ENCODE measurements at places on chromosomes 6 and 20.

DNA sequence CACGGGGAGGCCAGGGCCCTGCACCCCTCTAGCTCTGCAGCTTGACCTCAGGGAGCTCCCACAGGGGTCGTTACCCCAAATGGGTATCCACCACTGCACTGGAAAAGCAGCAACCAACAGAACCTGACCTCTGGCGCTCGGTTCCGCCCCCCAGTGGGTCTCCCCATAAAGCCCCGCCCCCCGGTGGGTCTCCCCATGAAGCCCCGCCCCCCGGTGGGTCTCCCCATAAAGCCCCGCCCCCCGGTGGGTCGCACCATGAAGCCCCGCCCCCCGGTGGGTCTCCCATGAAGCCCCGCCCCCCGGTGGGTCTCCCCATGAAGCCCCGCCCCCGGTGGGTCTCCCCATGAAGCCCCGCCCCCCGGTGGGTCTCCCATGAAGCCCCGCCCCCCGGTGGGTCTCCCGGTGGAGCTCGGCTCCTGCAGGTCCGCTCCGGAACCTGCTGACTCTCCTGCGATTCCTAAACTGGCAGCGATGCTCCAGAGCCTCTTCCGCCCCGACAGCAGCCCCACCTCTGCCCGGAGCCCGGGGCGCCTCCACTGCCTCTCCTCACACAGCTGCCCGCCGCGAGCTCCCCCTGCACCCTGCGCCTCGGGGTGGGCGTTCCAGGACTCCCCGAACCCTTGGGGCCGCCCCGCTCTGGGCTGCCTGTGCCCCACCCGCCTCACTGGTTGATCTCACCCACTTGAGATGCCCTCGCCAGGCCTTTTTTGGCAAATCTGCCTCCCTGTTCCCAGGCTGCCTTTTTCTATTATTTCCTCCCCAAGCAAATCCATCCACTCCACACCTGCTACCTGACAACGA lies 12.1 kb downstream of the SLC2A4RG start:
- DNase-seq, result no peak

DNA sequence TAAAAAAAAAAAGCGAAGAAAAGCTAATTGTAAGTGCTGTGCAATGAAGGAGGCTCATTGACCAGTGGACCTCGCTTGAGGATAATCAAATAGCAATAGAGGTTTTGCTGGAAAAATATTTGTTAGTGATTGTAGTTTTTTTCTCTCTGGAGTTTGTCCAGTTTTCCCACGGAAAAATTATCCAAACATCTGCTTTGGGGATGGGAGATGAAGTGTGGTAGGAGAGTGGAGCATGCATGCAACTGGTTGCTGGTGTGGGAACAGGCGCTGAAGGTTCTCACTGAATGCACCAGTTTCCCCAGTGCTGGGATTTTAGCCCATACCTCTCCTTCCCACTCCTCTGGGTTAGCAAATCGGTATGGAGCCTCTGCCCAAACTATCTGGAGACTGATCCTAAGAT lies 281.7 kb upstream of the TAB2 start:
- DNase-seq, result no peak

DNA sequence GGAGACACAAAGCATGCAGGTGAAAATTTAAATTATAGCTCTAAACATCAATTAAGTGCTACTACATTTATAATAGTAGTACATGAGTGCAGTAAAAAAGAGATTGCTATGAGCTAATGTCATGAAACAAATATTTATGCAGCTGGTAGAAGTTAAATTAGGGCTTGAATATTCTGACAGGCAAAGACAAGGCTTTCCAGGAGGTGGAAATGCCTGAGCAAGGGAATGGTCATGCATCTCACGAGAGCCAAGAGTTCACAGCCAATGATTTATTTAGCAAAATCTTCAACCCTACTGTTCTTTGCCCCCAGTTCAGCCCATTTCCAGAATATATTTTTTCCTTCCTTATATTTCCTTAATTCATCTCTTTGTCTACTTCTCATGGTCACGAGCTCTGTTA lies 128.9 kb downstream of the HIVEP2 start:
- DNase-seq, result no peak

- no peak for DNase-seq
Observed at GRCh38 chr6:150126641-150127291, 16.1 kb upstream of the PPP1R14C start.

DNA sequence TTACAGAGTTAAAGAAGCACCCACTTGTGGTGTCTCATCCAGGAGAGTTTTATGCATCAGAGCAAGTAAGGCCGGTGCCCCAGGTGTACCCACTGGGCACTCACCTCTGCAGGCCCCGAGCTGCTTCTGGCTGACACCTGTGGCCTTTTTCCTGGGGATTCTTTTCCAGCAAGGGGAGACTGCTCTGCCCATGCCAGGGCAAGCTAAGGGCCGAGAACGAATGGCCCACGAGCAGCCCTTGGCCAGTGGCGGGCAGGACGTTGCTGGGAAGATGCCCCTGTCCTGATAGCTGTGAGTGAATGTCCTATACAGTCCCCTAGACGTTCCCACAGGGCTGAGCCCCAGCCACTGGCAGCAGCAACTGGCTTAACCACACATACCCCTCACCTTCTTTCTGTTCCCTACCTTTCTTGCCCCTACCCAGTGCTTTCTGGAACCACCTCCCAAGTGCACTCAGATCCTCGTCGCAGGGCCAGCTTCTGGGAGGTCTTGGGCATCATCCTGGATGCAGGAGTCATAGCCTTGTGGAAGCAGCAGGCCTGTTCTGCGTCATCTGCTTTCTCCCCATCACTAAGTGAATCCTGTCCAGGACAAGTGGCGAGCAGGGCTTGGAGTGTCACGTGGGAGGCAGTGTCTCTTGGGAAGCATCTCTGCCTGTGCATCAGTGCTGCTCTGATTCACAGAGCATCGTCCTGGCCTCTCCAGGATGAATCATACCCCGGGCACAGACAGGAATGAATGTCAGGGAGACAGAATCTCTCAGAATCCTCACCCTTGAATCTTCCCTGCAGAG lies 32.5 kb downstream of the SYNDIG1 start:
- DNase-seq, result no peak

- no peak for DNase-seq
Observed at GRCh38 chr6:548517-548916, 108.4 kb downstream of the HUS1B start.

- DNase-seq, result peak; percentile 42
Observed at GRCh38 chr6:105991561-105992314, 94.4 kb upstream of the PRDM1 start.

GRCh38 chr20:63051911-63052310 lies 45.1 kb upstream of the BHLHE23 start:
- DNase-seq, result no peak

DNA sequence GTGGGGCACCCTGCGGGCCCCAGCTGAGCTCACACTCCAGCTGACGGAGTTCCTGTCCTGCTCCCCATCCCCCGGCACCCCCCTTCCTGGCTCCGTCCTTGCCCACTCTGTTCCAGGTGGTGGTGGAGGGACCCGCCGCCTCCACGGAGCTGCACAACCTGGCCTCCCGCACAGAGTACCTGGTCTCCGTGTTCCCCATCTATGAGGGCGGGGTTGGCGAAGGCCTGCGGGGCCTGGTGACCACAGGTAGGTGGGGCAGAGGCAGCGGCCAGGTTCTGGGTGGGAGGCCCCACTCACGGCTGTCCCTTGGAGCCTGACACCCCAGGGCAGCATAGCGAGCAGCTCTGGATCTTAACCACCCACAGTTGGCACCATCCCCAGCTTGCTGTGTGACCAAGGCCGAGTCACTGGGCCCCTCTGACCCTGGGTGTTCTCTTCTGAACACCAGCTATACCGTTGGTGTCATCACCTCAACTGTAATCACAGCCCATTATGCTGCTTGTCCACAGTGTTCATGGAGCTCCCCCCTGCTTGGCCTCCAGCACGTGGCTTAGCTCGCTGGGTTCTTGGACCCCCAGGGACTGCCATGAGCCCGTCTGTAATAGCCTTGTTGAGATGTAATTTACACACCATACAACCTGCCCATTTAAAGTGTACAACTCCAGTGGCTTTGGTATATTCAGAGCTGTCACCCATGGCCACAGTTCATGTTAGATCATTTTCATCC lies 17.4 kb downstream of the COL20A1 start:
- no peak for DNase-seq

DNA sequence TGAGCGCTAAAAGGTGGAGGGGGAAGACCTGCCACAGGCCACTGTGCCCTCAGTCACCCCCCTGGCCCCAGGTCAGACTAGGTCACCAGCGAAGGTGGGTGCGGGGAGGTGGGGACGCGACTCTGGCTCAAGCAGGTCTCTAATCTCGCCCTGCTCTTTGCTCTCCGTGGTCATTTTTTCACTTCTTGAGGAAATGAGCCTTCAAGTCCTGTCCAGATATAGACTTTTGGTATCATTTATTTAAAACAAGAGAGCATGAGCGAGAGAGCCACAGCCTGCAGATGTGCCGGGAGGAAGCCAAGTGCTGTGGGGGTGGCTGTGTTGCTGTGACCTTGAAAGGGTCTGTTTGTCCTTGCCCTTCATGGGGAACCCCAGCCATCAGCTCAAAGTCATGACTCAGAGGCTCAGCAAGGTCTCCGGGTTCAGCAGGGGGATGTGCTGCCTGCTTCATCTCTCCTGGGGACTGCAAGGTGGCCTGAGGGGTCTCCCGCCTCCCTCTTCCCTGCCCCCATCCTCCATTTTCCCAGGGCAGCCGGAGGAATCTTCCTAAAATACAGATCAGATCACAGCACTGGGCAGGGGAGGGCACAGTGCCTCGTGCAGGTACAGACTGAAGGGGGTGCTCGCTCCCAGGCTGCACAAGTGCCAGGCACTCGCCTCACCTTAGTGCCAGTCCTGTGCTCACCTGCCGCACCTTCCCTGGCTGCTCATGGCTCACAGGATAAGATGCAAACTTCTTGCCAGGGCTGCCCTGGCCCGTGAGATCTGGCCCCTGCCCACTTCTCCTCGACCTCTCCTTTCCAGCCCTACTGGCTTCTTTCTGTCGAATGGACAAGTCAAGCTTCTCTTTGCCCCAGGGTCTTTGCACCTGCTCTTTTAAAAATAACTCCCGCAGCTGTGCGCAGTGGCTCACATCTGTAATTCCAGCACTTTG lies 26.5 kb downstream of the SULF2 start:
- DNase-seq, result peak; percentile 33

GRCh38 chr20:50041246-50041873 lies 58.6 kb downstream of the SNAI1 start:
- DNase-seq, result peak; percentile 59

- peak; percentile 39 for DNase-seq
Observed at GRCh38 chr20:19074828-19075516, 137.5 kb upstream of the SLC24A3 start.

DNA sequence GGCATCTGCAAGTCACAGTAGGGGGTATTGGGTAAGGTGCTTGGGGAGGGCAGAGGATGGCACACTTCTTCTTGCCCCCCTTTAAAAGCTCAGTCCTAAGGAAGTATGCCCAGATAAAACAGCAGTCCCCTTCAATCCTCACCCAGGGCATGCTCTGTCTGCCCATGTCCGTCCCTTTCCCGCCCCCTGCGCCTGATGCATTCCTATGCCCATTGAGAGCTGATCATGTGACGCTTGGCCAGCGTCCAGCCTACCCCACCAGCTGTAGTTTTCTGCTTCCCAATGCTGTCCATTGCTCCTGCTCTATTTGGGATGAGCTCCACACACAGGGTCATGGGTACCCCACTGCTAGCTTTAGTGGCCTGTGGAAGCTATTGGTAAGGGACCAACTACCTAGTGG lies 8.3 kb downstream of the SIGLEC1 start:
- no peak for DNase-seq

DNA sequence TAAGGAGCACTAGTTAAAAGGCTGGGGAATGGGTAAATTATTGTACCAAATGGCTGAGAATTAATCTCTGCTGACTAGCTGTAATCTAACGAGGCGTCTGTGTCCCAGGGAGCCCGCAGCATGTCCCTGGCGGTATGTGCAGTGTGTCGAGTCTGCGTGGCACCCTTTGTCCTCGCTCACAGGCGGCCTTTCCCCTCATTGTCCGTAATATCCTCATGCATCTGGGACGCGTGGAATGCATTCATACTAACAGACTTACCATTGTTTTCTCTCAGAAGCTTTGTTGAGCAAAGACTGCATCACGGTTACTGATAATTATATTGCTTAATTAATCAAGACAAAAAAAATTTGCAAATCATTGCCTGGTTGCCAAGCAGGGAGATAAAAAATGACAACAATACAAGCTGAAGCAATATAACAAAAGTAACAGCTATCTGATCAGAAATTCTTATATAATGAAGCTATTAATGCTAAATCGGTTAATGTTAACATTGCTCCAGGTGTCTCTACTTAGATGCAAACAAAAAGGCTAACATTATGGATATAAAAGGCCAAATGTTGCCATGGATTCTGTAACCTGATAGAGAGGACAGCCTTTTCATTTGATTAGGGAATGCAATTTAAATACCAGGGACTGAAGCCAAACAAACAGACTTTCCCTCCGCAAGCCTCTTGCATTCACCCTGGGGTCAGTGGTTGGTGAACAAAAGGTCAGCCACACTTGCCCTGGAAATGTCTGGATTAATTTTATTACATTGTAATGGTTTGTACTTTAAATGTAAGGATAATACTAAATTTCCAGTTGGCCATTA lies 124.8 kb downstream of the INSM1 start:
- DNase-seq, result no peak

- no peak for DNase-seq
Observed at GRCh38 chr6:115468272-115469005, 592.3 kb downstream of the FRK start.

- no peak for DNase-seq
Observed at GRCh38 chr20:59634435-59635005, 30.2 kb downstream of the PHACTR3 start.

GRCh38 chr6:66429210-66429609 lies 722.2 kb upstream of the EYS start:
- DNase-seq, result no peak

- DNase-seq, result no peak
Observed at GRCh38 chr6:155062866-155063341, 67.8 kb downstream of the TIAM2 start.

- no peak for DNase-seq
Observed at GRCh38 chr6:77502981-77503380, 39.7 kb upstream of the HTR1B start.

- no peak for DNase-seq
Observed at GRCh38 chr6:15427331-15428070, 181.6 kb downstream of the JARID2 start.

DNA sequence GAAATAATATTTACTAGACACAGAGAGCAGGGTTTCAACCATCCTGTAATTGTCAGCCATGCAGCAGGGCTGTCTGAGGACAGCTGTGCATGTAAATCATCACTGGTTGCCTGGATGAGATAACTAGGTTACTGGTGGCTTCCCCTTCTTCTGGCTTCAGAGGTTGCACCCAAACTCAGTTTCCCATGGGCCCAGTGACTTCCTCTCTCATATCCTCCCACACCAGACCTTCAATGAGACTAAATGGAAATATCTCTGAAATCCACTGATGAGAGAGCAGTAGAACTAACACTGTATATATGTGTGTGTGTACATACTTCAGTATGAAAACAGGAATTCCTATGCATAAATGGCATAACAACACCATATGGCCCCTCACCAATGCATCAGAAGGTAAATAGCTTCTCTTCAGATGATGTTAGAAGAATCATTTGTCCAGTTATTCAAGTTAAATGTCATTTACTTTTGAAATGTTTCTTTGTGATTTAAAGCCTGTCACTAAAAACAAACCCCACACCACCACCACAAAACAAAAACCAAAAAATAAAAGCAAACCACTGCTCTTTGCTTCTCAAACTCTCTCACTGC lies 51.0 kb upstream of the IL20RA start:
- DNase-seq, result peak; percentile 64

GRCh38 chr20:37378420-37378784 lies 32.5 kb downstream of the SRC start:
- DNase-seq, result no peak

- no peak for DNase-seq
Observed at GRCh38 chr6:145544041-145544440, 191.3 kb downstream of the EPM2A start.
